ENCODE measurements at places on chromosomes 6 and 20. TPM values are rescaled to one million over a fixed set of nuclear protein-coding genes. Genes with fewer than 3 reads are reported as not detected.

ADTRP gene
- 2.6 TPM for total RNA-seq

TGM3 gene
- 0.08 TPM for total RNA-seq

MYCT1 gene
- total RNA-seq: 2.6 TPM

ADGRG6 gene
- 1.7 TPM for total RNA-seq

PHACTR1 gene
- 0.49 TPM for total RNA-seq

HRH3 gene
- total RNA-seq: not detected

VSX1 gene
- total RNA-seq: not detected

SIRPG gene
- not detected for total RNA-seq

OR12D3 gene
- total RNA-seq: not detected

MEP1A gene
- not detected for total RNA-seq

AGPAT4 gene
- 11.6 TPM for total RNA-seq
